ENCODE measurements at places on chromosomes 3 and 15. TPM values are rescaled to one million over a fixed set of nuclear protein-coding genes. Genes with fewer than 3 reads are reported as not detected.

GRCh38 chr3:19711160-19711782, 222.7 kb downstream of the EFHB start:
- H3K36me3 ChIP-seq = no peaks in the 10 kb centered on the region
- no peak for DNase-seq
- no peak overlapping the region for H3K4me3 ChIP-seq
- H3K4me1 ChIP-seq = no peaks in the 10 kb centered on the region
- H3K27ac ChIP-seq = no peak overlapping the region
- no peaks in the 10 kb centered on the region for H3K27me3 ChIP-seq

DNA sequence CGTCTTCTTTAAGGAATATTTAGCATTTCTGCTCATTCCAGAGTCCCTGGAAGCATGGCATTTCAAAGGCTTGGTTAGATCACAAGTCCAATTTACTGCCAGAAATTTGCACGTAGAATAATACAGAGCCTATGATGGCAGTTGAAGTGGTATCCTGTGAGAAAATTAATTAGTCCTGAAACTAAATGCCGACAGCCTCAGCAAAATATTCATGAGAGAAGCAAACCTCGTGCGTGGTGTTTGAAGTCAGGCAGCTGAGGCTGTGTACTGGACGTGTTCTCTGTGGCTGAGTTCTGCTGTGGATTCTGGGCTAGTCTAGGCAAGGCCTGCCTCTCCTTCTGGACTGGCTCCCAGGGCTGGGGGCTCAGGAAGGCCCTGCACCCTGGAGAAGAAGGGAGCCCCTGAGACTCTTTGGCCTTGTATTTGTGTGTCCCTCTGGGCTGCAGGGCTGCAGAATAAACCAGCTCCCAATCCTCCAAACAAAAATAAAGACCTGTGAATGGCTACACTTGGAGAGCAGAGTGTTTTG, 106.6 kb downstream of the APBA2 start:
- no peak overlapping the region for H3K27ac ChIP-seq
- H3K4me1 ChIP-seq = no peaks in the 10 kb centered on the region
- H3K27me3 ChIP-seq = no peaks in the 10 kb centered on the region
- no peaks in the 10 kb centered on the region for H3K36me3 ChIP-seq
- H3K4me3 ChIP-seq = no peak overlapping the region

DNA sequence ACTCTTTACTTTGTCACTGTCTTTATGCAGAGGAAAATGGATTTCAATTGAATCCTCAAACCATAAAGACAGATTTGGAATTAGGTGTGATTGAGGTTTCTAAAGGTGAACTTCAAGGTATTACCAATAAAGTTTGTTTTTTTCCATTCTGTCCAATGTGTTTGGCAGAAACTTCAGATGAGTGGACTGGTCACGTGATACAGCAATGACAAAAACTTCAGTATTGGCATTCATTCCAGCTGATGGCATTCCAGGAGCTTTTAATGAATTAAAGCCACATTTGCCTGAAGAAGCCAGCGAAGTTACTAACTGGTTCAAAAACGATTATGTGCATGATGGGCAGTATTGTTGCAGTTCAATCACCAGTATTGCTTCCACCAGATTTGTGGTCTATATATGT, 4.5 kb upstream of the MASP1 start:
- no peaks in the 10 kb centered on the region for H3K36me3 ChIP-seq
- no peak overlapping the region for H3K27ac ChIP-seq
- no peak overlapping the region for H3K4me3 ChIP-seq
- no peaks in the 10 kb centered on the region for H3K4me1 ChIP-seq

GRCh38 chr3:186425788-186426730, 64.0 kb upstream of the DGKG start:
- no peak for DNase-seq
- H3K4me1 ChIP-seq = no peaks in the 10 kb centered on the region
- H3K4me3 ChIP-seq = no peak overlapping the region
- no peak overlapping the region for H3K27ac ChIP-seq
- H3K27me3 ChIP-seq = no peaks in the 10 kb centered on the region

IMPG2 gene
- 0.35 TPM for total RNA-seq

DNA sequence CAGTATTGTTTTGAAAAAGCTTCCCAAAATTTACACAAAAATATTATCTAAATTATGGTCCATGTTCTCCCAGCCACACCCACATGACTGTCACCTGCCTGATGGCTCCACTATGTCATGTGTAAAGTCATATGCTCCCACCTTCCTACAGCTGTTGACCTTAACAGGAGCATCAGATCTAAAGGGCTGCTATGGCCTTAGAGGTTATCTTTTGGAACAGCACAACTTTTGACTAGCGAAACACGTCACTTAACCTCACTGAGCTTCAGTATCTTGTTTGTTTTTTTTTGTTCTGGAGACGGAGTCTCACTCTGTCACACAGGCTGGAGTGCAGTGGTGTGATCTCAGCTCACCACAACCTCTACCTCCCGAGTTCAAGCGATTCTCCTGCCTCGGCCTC, 64.4 kb downstream of the PRKAR2A start:
- no peaks in the 10 kb centered on the region for H3K4me1 ChIP-seq
- no peak overlapping the region for H3K4me3 ChIP-seq
- H3K36me3 ChIP-seq = no peaks in the 10 kb centered on the region
- DNase-seq = no peak
- no peaks in the 10 kb centered on the region for H3K27me3 ChIP-seq

Data from Peyer's patch (tissue), 4 donors.